ENCODE measurements at places on chromosomes 3 and 15. TPM values are rescaled to one million over a fixed set of nuclear protein-coding genes. Genes with fewer than 3 reads are reported as not detected.

AHSG gene
- total RNA-seq, result not detected

UBP1 gene
- total RNA-seq, result 51.1 TPM

GRCh38 chr3:195188426-195188927 lies 82.5 kb downstream of the XXYLT1 start:
- H3K27ac ChIP-seq, result no peak overlapping the region
- no peak overlapping the region for H3K4me3 ChIP-seq
- no peaks in the 10 kb centered on the region for H3K36me3 ChIP-seq
- no peak for DNase-seq

DNA sequence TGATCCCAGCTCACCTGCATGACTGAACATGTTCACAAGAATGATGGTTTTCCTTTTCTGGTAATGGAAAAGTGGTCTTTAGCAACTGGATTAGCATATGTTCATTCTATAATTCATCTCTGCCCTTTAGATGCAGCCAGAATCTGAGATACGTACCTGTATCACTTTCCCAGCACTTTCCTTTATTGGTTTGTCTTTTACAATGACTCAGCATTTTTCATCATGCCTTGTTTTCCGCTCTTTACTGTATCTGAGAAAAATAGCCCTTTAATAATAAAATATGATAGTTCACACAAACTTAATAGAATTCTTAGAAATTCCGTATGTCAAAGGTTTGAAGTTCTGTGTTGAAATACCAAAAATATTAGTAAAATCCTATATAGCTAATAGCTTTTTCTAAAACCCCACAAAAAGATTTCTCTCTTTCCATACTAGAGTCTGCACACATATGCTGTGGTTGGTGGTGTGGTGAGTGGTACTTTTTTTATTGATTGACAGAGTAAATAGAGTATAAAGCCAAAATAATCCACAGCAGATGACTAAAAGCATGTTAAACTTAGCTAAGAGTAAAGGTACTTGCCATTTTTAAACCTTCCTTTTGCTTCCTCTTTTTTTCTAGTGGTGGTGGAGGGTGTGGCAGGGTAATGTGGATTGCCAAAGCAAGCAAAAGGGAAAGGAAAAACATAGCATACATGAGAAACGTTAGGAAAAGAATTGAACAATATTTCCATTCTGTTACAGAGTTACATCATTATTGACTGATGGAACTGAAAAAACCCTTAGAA lies 328.9 kb upstream of the RBMS3 start:
- no peaks in the 10 kb centered on the region for H3K36me3 ChIP-seq
- H3K4me3 ChIP-seq, result no peak overlapping the region
- DNase-seq, result no peak
- no peaks in the 10 kb centered on the region for H3K27me3 ChIP-seq

DNA sequence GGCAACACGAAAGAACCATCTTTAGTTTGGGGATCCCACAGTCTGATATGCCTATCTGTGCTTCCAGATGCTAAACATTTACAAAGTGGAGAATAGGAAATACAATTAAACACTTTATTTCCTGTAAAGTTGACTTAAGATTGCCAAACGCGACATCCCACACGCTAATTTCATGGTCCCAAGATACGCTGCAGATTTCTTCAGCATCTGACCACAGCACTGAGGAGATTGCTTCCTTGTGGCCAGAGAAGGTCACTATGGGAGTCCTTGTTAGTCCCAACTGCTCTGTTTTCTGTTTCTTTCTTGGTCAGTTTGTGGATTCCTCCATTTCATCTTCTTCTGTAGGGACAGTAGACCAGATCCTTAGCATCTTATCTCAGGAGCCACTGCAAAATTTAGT lies 43.3 kb downstream of the ASB7 start:
- H3K27ac ChIP-seq, result no peak overlapping the region
- H3K4me1 ChIP-seq, result no peaks in the 10 kb centered on the region
- no peaks in the 10 kb centered on the region for H3K27me3 ChIP-seq
- H3K4me3 ChIP-seq, result no peak overlapping the region
- H3K36me3 ChIP-seq, result peaks cover 16% of the 10 kb centered on the region
